ENCODE measurements at places on chromosomes 7 and 10.

DNA sequence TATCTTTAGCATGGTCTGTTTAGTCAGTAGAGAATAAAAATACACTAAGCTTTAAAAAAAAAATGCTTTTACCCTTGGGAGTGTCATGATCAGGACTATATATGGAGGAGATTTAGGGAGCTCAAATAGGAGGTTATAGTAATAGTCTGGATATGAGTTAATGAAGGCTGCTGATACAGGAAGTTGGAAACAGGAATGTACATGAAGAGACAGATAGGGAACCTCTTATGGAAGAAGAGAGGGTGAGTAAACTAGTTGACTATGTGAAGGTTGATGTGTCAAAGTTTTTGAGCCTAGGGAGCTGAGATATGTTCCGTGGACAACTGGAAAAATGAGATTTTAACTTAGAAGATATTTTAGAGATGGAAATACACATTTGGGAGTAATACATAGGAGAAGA lies 472.0 kb upstream of the FZD8 start:
- no peak for DNase-seq

- no peak for DNase-seq
These were observed 246.9 kb downstream of the NSUN6 start for GRCh38 chr10:18404530-18404929.

- DNase-seq: no peak
These were observed 533.8 kb downstream of the GALNT17 start for GRCh38 chr7:71665716-71666115.

GRCh38 chr10:28681928-28682750 lies 4.8 kb downstream of the BAMBI start:
- no peak for DNase-seq

GRCh38 chr10:51903675-51904074 lies 204.3 kb upstream of the CSTF2T start:
- DNase-seq: no peak

- no peak for DNase-seq
These were observed 140.0 kb downstream of the ZNF365 start for GRCh38 chr10:62514079-62514693.
